ENCODE measurements at places on chromosomes 11 and 22.

- no peak overlapping the region for H3K4me3 ChIP-seq
- peaks cover 64% of the 10 kb centered on the region for H3K36me3 ChIP-seq
- no peaks in the 10 kb centered on the region for H3K4me1 ChIP-seq
- no peak for DNase-seq
Measured at GRCh38 chr11:95776859-95777258, 12.7 kb downstream of the FAM76B start.

GRCh38 chr22:45757068-45757467 is 85.4 kb downstream of the ATXN10 start:
- H3K4me1 ChIP-seq: peaks cover 12% of the 10 kb centered on the region
- no peak overlapping the region for H3K4me3 ChIP-seq
- peak; percentile 50 for DNase-seq
- peaks cover 41% of the 10 kb centered on the region for H3K36me3 ChIP-seq
- no peak overlapping the region for H3K27ac ChIP-seq

DNA sequence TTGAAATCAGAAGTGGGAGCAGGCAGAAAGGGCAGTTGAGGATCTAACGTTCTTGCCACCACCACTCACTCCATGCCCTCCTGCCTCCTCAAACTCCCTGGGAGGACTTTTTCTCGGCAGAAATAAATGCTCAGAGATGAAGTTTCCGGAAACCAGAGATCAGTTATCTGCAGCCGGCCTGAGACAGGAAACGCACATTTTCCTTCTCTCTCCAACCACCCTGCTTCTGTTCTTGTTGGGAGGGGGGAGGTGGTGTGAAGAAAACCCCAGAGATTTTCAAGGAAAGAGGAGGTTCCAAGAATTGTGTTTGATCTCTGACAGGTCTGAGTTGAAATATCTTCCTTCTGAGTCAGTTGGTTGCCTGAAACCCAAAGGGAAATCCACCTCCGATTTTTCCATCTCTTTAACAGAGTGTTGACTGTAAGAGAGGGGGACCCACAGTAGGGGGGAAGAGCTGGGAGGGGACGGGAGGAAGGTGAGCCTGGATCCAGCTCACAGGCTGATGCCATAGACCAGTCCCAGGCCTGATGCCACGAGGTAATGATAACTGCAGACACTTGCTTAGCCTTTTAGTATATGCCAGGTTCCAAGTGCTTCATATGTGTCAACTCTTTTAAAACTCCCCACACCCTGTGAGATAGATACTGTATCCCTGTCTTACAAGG is 100.8 kb downstream of the TRAF6 start:
- peaks cover 3% of the 10 kb centered on the region for H3K27me3 ChIP-seq
- H3K27ac ChIP-seq: peak overlapping the region; percentile 6
- H3K36me3 ChIP-seq: peaks cover 35% of the 10 kb centered on the region
- no peak for DNase-seq
- peaks cover 9% of the 10 kb centered on the region for H3K4me1 ChIP-seq

DNA sequence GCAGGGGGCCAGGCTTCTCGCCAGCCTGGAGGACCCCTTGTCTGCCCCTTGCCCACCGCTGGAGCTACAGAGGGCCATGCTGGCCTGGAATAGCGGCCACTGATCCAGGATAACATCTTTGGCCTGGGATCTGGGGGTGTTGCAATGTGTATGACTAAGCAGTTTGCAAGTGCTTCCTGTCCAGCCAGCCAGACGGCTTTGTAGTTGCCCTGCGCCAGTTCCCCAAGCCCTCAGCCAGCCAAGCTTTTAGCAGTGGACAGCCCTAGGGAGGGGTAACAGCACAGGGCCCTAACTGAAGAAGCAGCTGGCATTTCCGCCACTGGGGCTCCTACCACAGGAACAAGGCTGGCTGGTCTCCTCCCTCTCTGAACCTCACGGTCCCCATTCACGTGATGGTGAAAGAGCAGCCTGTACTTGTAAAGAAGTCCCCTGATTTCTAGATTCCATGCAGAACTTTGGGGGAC is 32.1 kb downstream of the UQCR10 start:
- H3K4me3 ChIP-seq: no peak overlapping the region
- peaks cover 42% of the 10 kb centered on the region for H3K36me3 ChIP-seq
- peaks cover 8% of the 10 kb centered on the region for H3K4me1 ChIP-seq

DNA sequence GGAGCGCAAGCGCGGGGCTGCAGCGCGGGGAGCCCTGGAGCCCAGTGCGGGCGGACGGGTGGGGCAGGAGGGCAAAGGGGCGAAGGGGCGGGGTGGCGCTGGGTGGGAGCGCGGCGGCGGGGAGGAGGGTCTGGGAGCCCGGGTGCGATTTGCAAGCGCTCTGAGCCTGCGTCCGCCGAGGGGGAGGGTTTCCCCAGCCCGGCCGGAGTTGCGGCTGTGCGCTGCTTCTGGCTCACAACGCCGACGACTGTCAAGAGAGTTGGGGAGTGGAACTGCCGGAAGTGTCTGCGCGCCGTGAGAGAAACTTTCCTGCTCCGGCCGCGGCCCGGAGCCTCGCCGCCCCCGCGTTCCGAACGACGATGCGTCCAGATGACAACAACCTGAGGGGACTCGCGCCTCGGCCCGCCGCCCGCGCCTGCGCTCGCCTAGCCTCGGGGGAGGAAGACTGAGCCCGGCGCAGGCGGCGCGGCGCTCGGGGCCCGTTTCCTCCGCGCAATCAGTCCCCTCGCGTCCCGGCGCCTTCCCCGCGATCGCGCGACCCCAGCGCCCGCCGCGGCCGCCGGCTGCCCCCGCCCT is at the start of gene ARHGAP42:
Gene ARHGAP42, plus strand, starts transcription at position 235 of the 576 bp plus-strand sequence. CDS start 391 bp downstream, outside the sequence.
- peaks cover 34% of the 10 kb centered on the region for H3K4me1 ChIP-seq
- H3K27ac ChIP-seq: peak within 1 kb of the TSS; percentile 94
- DNase-seq: peak; percentile 80
- peaks cover 4% of the 10 kb centered on the region for H3K27me3 ChIP-seq
- peak within 1 kb of the TSS; percentile 97 for H3K4me3 ChIP-seq
- H3K36me3 ChIP-seq: peaks cover 11% of the 10 kb centered on the region

GRCh38 chr11:9755561-9756185 is 91.8 kb downstream of the SWAP70 start:
- peaks cover 43% of the 10 kb centered on the region for H3K4me1 ChIP-seq
- DNase-seq: no peak
- H3K36me3 ChIP-seq: peaks cover 4% of the 10 kb centered on the region
- peaks cover 5% of the 10 kb centered on the region for H3K27me3 ChIP-seq

DNA sequence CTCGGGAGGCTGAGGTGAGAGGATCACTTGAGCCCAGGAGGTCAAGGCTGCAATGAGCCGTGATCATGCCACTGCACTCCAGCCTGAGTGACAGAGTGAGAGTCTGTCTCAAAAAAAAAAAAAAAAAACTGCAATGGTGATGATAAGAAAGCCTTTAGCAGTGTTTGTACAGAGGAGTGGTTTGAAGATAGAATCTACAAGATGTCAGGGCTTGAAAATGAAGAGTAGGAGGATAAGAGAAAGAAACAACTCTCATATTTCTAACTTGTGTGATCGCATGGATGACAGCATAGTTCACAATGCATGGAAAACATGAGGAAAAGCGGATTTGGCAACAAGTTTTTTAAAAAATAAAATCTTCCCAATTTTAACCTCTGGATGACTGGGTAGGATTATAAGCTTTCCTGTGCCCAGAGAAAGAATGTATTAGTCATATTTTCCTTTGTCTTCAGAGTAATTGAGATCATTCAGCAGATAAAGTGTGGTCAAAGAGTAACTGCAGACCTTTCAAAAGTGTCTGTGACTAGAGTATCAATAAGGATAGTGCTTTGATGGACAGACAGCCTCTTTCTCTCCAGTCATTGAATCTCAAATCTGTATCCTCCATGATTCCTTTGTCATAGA is 328.1 kb downstream of the CASP12 start:
- no peaks in the 10 kb centered on the region for H3K27me3 ChIP-seq
- H3K4me1 ChIP-seq: no peaks in the 10 kb centered on the region
- no peak for DNase-seq
- no peak overlapping the region for H3K4me3 ChIP-seq
- H3K27ac ChIP-seq: no peak overlapping the region
- H3K36me3 ChIP-seq: no peaks in the 10 kb centered on the region

DNA sequence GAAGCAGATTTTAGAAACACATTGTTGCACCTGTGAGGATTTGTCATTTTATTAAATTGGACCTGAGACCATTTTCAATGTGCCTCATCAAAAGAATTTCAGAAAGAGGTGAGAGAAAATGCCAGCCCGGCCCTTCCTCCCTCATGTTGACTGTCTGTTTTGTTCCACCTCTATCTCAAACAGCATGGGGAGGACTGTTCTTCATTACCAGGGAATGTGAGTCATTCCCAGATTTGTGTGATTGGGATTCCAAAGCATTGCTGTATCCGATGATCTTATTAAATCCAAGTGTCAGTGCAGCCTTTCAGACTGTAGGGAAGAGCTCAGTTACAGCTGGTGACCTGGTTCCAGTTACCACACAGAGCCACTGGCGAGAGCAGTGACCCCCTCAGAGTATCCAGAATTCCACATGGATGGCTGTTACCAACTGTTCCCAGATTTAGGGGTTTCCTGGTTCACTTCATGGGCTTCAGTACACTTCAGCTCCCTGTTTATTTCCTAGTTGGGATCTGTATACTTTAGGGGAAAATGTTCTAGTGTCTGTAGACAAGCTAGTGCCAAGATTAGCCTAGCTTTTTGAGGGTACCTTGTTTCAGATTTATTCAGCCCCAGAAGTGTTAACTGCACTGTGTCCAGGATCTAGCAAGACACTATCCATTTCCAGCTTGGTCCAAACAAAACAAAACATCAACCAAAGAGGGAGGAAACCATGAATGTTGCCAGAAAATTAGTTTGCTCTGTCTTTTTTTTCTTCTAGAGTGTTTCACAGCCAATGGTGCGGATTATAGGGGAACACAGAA is 20.9 kb downstream of the KREMEN1 start:
- H3K4me1 ChIP-seq: peaks cover 78% of the 10 kb centered on the region
- no peak overlapping the region for H3K4me3 ChIP-seq
- H3K27ac ChIP-seq: peak overlapping the region; percentile 76
- H3K36me3 ChIP-seq: peaks cover 22% of the 10 kb centered on the region
- DNase-seq: no peak
- H3K27me3 ChIP-seq: peaks cover 2% of the 10 kb centered on the region
